AG08396 (cell line): ENCODE measurements at places on chromosomes 13 and 19.
A peak's percentile ranks its signal among the peaks of the same experiment; 100 is the strongest.

GRCh38 chr13:34816908-34817665, 125.0 kb upstream of the NBEA start:
- DNase-seq, result no peak

DNA sequence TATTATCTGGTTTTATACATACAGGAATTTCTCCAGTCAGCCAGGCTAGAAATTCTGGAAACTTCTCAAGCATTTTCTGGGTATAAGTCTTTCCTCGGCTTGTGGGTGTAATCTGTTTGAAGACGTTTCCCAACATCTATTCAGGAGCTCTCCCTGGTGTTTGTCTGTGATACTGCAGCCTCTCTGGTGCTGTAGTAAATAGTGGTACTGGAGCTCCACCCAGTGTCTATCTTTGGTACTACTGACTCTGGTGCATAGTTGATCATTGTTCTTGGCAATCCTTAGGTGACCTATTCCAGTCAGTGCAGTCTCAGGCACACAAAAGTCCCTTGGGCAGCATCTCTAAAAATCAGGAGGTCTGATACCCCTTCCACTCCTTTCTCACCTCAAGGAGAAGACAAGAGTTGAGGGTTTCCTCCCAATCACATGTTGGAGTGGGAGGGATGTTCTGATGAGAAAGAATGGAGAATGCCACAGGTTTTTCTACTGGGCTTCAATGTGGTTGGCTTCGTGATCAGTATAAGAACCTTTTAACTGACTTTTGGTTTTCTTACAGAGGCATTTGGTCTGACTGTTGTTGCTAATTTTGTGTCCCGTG, 115.5 kb downstream of the CYSLTR2 start:
- peak; percentile 57 for DNase-seq

DNA sequence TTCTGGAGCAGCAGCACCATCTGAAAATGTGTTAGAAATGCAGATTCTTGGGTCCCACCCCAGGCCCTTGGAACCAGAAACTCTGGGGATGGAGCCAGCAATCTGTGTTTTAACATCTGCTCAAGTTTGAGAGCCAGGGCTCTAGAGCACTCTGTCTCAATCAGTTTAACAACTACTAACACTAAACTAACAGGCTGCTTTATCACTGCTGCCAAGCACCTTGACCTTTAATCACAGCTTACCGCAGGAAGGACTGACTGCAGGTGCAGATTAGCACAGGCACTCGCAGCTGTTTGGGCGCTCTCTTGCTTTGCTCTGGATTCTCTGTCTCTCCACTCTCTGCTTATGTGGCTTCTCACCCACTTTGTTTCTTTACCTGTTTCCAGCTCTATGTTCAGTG, 163.5 kb downstream of the MTUS2 start:
- no peak for DNase-seq

DNA sequence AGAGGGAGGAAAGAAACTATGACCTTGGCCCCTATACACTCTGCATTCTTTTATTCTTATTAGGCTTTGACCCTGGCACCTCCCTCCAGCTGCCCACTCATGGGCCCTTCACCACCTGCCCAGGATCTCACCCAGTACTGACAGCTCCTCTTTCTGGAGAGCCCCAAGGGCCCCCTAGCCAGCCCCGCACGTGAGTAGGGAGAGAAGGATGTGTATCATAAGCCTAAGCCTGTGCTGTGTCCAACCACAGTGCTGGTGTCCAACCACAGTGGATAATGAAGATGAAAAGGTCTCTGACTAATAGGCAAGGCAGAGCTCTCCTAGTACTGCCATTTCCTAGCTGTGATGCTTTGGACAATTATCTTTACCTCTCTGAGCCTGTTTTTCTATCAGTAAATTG, 4.2 kb downstream of the DMRTC2 start:
- no peak for DNase-seq

GRCh38 chr13:60575142-60575541, 178.1 kb downstream of the TDRD3 start:
- DNase-seq, result no peak

- DNase-seq, result no peak
These were observed 35.3 kb downstream of the MPHOSPH8 start for GRCh38 chr13:19668778-19669177.

DNA sequence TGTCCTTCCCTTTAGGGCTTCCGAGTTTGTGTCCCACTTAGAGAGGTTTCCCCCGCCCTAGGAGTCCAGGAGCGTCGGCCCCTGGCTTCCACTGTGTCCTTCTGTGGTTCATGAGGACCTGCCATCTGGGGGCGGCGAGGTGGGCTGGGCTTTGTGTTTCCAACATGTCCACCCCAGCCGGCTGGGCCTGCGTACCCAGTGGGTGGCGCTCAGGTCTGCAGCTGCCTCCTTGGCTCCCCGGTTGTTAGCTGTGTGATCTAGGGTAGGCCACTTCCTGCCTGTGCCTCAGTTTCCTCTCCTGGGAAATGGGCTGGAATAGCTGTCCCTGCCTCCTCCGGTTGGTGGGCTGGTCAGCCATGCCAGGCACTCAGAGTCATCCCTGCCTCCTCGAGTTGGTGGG, 28.4 kb downstream of the KDM4B start:
- DNase-seq, result no peak

GRCh38 chr13:105982219-105982930, 553.1 kb downstream of the EFNB2 start:
- DNase-seq, result no peak

- DNase-seq, result no peak
These were observed 60.2 kb upstream of the RFC3 start for GRCh38 chr13:33757713-33758112.

DNA sequence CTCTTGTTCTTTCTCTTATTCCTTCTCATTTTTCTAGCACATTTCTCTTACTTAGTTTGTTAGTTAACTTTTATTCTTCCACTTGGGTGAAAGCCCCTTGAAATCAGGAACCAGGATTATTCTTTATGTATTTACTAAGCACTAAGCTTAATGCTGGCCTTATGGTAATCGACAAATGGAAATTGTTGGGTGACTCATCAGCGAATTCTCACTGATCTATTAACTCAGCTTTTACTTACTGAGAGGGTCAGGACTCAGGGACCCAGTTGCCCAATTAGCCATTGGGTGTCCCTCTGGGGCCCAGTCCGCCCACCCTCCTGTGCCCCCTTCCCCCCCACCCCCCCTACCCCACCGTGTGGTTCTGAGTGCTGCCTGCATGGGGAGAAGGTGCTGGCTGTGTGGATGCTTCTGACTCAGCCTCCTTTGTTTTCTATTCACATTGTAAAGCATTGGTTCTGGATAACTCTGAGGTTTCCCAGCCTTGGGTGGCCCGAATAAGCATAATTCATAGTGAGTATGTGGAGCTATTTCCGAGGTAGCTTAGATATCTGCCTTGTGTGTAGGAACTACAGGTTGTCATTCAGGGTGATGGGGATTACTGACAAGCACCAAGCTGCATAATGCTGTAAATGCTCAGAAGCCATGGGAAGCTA, 240.9 kb downstream of the FGF9 start:
- no peak for DNase-seq

DNA sequence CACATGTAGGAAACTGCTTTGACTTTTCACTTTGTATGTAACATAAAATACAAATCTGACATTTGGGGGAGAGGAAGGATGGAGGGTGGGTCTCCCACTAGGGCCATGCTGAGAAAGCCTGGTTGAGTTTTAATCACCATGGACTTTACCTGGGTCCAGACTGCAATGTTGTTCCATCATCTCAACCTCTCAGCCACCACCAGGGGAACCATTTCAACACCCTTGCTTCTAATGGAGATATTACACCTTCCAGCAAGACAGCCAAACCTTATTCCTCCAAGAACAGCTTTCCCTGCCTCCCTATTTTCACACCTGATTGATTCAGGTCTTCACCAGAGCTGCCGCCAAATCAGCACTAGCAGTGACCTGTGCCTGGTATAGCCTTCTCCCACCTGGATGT, 56.0 kb downstream of the ZAR1L start:
- DNase-seq, result no peak

DNA sequence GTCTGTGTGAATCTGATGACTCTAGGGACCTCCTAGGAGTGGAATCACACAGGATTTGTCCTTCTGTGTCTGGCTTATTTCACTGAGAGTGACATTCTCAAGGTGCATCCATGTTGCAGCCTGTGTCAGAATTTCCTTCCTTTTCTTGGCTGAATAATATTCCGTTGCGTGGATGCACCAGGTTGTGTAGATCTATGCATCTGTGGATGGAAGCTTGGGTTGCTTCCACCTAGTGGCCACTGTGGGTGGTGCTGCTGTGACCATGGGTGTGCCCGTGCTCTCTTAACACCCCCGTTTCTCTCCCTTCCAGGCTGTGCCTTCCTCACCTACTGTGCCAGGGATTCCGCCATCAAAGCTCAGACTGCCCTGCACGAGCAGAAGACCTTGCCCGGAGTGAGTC, 26.2 kb downstream of the CELF5 start:
- DNase-seq, result peak; percentile 43

DNA sequence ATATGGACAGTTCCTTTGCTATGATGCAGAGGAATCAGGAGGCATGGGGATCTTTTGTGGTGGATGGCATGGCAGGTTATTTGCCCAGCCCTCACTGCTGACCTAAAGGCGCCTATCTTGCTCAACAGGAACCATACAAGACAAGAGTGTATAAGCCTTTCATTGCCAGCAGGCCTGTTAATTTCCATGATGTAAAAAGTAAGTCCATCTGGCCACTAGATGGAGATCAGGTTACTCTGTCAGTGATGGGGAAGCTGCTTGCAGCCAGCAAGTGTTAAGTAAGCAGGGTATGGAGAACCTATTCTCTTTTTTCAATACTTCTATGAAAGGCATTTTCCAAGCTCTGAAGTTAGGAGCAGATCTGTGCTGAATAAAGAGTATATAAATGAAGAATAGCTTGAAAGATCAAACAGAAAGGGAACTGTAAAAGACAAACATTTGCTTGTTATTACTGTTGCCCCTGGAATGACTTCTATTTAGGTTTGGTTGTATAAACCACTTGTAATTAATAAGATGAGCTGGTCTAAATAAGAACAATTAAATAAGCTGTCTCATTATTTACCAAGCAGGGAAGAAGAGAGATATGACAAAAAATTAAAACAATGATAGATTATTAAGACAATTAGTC, 210.9 kb downstream of the RGCC start:
- peak; percentile 72 for DNase-seq

DNA sequence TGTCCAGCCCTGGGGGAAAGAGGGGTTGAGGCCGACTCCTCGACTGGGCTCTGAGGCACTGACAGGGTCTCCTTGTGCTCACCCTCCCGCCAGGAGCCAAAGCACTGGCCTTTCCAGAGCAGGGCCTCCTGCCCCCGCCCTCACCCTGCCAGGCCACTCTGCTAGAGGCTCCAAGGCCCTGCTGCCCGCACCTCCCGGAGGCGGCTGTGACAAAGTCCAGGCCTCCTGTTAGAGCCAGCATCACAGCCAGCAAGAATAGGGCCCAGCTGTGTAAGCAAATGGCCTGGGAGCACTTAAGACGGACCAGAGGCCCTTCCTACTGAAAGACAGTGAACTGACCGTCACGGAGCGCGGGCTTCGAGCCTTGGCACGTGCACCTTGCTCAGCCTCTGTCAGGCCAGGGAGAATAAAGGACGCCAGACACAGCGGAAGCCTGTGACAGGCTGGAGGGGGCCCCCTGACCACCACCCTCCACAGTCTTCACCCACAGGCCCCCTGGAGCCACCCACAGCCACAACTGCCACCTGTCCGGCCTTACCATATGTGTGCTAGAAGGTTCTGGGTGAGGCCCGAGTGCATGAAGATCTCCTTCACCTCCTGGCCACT, 50.9 kb downstream of the EPS15L1 start:
- no peak for DNase-seq

GRCh38 chr19:13902993-13903555, 2.8 kb downstream of the BRME1 start:
- DNase-seq, result no peak

- DNase-seq, result no peak
These were observed 27.5 kb downstream of the DPRX start for GRCh38 chr19:53659292-53659691.

GRCh38 chr13:54162069-54162468, 1133.5 kb downstream of the OLFM4 start:
- DNase-seq, result no peak

GRCh38 chr13:97241761-97242160, 19.6 kb downstream of the MBNL2 start:
- DNase-seq, result no peak

DNA sequence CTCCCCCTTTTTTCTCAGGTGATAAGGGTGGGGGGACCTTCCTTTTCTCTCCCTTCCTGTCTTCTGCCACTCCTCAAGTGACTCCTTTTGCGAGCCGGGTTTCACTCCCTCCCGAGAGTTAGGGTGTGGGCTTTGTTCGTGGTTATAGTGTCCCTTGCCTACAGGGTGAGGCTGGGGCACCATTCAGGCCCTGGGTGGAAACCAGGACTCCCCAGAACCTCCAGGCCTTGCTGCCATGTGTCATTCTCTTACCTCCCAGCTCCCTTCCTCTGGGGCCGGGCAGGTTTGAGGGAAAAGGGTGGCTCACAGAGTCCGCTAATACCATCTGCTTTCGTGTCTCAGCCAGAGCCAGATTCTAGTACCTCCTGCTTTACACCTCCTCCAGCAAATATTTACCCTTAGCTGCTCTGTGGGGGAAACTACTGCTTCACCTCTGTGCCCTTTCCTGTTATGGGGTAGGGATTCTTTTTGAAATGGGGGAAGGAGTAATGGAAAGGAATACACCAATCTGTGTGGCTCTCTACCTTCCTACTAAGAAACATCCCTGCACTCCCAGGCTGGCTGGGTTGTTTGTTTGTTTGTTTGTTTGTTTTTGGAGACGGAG, 2.8 kb downstream of the ACTN4 start:
- DNase-seq, result no peak

DNA sequence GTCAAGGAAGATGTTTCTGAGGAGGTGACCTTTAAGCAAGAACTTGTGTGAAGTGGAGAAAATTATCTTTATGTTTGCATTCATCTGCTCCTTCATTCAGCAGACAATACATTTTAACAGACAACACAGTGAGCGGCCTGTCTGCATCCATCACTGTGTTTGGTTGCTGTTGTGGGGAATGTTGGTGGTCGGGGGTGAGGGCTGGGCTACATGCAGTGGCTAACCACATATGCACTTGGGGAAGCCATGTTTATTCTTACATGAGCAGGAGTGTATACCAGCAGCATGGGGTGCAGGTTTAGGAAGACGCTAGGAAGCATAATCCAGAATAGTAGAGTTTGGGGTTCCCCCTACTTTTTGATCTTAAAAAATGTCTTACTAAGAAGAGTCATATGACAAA, 66.4 kb downstream of the DHRS12 start:
- no peak for DNase-seq

- DNase-seq, result no peak
These were observed 7.7 kb upstream of the ONECUT3 start for GRCh38 chr19:1745589-1746031.

GRCh38 chr13:54187461-54187860, 1158.8 kb downstream of the OLFM4 start:
- no peak for DNase-seq
